ENCODE measurements at places on chromosomes 16 and 17.
A peak's percentile ranks its signal among the peaks of the same experiment; 100 is the strongest.

DNA sequence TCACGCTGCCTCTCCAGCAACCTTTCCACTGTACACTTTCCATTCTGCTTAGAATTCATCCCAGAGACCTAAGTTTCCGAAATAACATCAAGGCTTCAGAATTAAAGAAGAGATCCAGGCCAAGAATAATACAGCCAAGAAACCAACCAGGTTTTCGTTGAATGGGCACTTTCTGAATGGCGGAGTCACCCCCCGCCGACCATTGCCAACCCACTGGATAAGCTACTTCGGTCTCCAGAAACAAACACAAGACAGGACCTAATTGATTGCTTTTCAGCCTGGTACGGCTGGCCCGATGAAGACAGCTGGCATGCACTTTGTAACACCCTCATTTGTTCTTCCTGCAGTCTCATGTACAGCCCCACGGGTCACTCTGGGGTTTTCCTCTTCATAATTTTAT lies 308.1 kb upstream of the ZFHX3 start:
- DNase-seq: no peak

GRCh38 chr17:1294157-1294717 lies 14.8 kb downstream of the TRARG1 start:
- DNase-seq: peak; percentile 60

- no peak for DNase-seq
Measured at GRCh38 chr16:51591480-51591879, 440.4 kb upstream of the SALL1 start.

DNA sequence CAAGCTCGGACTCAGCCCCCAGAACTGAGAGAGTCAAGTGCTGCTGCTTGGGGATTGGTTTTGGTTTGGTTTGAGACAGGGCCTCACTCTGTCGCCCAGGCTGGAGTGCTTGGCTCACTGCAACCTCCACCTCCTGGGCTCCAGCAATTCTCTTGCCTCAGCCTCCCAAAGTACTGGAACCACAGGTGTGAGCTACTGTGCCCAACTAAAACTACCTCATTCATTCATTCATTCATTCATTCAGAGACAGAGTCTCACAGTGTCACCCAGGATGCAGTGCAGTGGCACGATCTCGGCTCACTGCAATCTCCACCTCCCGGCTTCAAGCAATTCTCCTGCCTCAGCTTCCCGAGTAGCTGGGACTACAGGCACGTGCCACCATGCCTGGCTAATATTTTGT lies 24.7 kb downstream of the UNKL start:
- DNase-seq: no peak

DNA sequence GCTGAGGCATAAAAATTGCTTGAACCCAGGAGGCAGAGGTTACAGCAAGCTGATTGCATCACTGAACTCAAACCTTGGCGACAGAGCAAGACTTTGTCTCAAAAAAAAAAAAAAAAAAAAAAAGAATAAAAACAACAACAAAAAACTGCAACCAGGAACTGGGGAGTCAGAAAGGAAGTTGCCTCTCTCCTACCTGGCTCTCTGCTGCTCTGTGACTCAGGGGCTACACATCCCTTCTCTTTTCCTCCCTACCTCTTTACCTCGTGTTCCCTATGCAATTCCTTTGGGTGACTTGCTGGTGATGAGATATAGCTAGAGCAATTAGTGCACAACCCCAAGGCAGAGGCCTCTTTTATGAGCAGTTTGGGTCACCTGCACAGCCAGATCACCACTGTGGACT lies 95.9 kb downstream of the ABCC1 start:
- DNase-seq: no peak

- no peak for DNase-seq
Measured at GRCh38 chr17:77233635-77234334, 93.0 kb downstream of the SEC14L1 start.

- DNase-seq: no peak
Measured at GRCh38 chr16:67723911-67724305, 4.8 kb upstream of the GFOD2 start.

- no peak for DNase-seq
Measured at GRCh38 chr17:69575346-69575761, 160.9 kb downstream of the MAP2K6 start.

DNA sequence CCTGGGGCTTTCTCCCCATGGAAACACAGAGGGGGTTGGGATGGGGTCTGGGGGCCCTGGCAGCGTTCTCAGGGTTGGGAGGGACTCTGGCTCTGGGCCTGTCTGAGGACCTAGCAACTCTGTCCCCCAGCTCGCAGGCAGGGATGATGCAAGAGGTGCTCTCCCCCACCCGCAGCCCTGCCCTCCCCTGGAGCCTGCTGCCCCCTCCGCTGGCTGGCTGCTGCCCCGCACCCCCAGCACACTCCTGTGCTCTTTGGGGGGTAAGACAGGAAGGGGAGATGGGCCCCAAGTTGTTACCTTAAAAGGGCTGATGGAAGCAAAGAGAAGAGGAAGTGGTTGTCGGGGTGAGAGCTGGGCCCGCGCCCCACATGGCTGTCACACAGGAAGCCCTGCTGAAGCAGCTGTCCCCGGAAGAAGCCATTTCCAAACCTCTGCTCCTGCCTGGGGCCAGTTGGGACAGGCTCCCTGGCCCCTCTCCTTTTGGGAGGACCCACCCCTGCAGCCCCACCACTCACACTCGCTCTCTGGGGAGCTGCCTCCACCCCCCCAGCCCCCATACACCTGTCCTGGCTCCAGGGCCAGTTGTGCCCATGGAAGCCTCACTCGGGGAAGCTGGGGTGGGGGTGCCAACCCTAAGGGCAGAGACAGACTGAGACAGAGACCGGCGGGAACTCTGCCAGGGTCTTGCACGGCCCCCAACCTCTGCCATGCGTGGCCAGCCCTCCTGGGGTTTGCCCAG lies 2.5 kb downstream of the CORO1A start:
- peak; percentile 67 for DNase-seq

DNA sequence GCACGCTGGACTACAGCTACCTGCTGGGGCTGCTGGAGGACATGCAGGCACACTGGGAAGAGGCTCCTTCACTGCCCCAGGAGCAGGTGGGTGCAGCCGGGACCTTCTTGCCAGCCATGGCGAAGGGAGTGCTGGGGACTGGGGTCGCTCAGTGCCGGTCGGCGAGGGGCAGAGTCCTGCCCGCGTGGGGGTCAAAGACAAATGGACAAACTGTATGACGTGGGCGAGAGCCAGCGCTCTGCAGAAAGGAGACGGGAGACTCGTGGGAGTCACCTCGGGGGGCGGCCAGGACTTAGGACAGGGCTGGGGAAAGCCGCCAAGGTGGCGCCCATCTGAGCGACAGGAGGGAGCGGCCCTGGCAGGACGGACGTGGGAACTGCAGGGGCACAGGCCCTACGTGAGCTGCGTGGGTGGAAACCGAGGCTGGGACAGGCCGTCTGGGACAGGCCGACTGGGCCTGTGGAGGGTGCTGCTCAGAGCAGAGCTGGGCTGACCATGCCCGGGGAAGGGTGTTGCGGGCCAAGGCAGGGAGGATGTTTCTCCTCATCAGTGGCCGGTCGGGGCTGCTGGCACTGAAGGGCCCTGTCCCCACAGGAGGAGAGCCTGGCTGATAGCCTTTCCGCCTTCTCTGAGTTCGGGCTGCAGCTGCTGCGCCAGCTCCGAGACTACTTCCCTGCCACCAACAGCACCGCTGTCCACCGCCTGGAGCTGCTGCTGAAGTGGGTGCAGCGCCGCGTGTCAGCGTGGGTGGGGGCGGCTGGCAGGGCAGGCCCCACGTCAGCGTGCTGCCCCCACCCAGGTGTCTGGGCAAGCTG lies 8.0 kb downstream of the TSR3 start:
- no peak for DNase-seq

DNA sequence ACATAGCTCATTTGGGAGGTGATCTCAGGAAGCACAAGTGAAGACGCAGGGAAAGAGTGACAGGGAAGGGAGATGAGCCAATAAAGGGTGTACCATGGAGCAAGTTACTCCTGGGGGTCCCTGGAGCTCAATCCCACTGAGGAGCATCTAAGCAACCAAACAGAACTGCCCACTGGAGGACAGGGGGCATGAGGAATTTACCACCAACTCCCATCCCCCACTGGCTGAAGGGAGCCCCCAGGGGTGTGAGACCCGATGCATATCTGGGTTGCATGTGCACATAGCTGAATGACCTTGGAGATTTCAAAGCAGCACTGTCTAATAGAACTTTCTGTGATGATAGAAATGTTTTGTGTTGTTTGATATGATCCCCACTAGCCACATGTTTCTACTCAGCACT lies 29.6 kb downstream of the C16orf82 start:
- no peak for DNase-seq

DNA sequence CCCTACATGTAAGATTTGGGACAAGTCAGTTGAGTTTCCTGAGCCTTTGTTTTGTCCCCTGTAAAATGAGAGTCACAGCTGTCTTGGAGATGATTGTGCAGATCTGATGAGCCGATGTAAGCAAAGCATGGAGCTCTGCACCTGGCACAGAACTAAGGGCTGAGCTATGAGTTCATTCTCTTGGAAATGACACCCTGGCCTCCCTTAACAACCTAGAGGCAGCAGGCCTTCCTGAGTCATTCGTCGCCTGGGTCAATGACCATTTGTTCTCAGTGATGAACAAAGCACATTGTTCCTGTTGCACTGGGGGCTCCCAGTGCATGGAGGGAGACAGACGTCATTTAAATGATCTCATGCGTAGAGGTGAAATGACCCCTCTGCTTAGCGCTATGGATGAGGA lies 62.8 kb upstream of the GCSH start:
- DNase-seq: no peak

DNA sequence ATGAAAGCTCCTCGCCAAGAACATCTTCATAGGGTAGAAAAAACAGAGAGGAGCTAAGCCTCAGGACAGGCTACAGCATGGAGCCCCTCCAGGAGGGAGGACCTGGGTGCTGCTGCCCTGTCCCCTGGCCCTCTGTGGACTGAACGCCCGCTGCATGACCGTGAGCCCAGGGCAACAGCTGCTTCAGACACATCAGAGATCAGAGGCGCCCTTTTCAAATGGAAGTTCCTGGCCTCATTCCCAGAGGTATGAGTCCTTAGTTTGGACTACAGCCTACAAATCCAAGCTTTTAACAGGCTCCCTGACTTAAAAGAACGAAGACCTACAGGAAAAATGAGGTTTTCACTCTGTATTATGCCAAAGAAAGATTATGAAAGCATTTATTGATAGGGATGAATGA lies 48.5 kb downstream of the ZNF18 start:
- DNase-seq: no peak

GRCh38 chr16:81971853-81972252 lies 39.4 kb downstream of the SDR42E1 start:
- DNase-seq: no peak

DNA sequence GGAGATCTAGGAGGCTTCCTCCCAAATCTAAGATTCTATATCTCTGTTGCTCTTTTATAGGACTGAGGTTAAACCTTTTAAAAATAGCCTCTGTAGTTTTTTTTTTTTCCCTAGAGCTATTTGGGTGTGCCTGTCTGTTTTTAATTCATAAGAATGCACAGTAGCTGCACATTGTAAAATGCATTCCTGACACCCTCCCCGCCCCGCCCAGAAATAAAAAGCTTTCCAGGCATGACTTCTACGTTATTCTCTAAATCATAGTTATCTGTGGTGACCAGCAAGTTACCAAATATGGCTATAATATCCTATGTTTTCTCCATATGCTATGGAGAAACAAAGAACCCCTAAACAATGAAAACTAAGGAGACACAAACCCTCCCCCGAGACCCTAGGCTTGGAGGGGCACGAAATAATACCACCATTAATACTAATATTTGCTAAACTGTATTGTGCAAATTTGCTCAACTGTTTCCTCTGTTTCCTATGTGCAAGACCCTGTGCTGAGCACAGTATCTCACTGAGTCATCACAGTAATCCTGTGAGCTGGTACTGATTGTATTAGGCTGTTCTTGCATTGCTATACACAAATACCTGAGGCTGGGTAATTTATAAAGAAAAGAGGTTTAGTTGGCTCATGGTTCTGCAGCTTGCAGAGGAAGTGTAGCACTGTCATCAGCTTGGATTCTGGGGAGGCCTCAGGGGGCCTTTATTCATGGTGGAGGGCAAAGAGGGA lies 388.3 kb downstream of the CA10 start:
- DNase-seq: no peak

GRCh38 chr16:59330019-59330670 lies 596.0 kb upstream of the GOT2 start:
- DNase-seq: no peak

GRCh38 chr17:46771561-46772474 lies 46.7 kb downstream of the WNT3 start:
- no peak for DNase-seq

DNA sequence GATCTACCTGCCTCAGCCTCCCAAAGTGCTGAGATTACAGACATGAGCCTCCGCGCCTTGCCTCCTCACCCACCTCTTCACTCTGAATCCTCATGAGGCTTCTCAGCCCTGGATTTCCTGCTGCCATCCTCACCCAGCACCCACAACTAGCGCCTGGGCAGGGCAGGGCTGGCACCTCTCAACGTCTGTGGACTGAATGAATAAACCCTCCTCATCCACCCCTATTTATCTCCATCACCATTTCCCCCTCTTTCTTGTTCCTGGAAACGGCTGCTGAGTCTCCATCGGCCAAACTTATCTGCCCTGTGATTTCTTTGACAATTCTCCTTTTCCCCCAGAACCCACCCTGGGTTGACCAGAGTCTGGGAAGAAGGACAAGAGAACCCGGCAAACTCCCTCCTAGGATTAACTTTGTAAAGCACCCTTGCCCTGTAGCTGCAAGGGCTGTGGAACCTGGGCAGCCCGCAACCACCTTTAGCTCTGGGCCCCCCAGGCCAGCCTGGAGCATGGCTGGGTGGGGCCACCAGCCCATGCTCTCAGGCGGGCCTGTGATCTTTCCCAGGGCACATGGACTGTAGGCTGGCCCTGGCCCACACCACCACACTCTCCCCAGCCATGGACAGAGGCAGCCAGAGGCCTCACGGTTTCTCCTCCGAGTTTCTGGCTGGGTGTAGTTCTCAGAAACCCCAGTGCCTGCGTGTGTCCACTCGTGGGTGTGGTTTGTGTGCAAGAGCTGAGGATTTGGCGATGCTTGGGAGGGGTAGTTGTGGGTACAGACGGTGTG lies 2.4 kb downstream of the SPN start:
- DNase-seq: no peak

DNA sequence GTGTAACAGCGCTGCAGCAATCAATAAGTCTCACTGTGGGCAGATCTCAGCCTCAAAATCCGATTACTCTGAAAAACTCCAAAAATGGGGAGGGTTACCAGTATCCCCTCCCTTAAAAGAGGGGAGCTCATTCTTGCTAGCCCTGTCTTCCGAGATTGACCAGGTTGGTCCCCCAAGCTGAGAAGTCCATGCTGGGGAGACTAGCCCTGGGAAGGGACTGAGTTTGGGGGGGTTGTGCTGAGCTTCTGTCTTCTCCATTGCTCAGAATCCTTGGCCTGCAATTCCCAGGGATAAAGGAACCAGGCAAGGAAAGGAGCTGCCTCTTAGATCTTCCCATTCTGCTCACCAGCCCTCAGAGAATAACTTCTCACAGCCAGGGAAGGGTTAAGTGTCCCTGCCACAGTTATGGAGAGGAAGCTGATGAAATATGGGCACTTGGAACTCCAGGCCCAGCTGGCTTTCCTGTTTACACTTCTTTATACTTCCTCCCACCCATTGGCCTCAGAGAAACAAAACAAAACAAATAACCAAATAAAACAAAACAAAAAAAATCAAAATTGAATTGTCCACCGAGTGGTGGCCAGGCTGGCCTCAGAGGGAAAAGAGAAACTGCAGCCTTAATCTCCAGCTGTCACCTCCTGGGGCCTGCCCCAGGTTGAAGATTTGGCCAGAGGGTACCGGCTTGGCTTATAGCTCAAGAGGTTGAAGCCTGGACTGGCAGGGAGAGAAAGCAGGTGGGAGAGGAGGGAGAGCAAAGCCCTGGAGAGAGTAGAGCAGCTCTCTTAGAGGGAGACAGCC lies 2.6 kb downstream of the HOXB3 start:
- DNase-seq: no peak
